ENCODE measurements at places on chromosomes 1 and 21.

GRCh38 chr1:189409774-189410173, 1067.9 kb downstream of the BRINP3 start:
- DNase-seq, result no peak

DNA sequence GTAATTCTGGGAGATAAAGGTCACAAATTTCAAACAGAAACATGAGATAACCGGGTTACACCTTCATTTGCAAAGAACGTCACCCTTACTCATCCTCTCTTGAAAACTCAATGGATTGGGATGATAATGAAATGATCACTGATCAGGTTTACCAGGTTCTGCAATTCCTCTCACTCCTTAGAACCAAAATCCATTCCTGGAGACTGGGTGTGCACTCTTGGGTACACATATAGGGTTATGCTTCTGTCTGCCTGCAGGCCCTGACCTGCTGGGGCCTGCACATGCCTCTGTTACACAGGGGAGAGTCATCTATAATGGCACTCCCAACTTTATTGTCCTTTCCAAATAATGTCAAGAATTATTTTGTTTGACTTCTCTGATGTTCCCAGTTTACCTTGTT, 8.3 kb downstream of the SUSD4 start:
- no peak for DNase-seq

DNA sequence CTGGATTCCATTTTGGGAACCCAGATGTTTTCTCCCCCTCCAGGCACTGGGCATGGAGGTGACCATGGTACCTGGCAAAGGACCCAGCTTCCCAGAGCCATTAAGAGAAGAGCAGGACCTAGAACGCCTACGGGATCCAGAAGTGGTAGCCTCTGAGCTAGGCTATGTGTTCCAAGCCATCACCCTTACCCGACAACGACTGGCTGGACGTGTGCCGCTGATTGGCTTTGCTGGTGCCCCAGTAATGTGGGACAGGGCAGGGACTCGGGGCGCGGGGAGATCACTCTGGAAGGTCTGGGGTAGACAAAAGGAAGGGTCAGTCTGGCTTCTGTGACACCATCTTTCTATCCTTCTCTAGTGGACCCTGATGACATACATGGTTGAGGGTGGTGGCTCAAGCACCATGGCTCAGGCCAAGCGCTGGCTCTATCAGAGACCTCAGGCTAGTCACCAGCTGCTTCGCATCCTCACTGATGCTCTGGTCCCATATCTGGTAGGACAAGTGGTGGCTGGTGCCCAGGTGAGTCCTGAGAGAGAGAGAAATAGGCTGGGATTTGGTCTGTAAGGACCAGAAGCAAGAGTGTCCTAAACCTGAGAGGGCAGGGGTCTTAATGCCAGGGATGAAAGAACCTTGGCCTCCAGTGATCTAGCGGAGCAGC, 1.6 kb downstream of the UROD start:
- no peak for DNase-seq

DNA sequence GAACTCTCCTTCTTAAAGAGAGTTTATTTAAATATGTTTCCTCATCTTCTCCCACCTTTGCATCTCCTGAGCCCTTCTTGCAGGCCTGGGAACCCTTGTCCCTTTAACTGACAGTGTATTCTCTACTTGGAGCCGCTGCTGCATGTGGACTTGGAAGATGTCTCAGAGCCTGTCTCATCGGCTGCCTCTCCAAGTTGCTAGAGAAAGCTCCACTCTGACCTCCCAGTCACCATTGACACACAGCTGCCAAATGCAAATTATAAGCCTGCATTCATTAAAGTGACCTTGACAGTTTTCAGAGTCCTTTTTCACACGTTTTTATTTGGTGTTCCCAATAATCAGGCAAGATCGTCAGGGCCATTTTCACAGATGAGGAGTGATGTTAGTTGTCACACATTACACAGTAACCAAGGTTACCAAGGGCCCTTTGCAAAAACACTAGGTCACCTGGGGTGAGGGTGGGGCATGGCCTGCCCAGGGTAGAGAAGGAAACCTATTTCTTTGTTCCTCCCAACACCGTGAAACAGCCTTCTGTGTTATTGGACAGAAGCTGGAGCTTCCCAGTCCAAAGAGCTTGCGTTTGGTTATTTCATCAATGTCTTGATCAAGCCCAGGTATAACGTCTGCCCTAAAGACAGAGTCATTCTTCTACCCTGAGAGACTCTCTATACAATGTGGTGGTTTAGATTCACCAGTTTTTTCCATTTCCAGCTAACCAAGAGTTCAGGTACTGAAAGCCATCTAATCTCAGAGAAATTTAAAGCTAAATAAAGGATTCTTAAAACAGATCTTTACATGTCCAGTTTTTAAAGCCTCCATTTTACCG, 164.1 kb downstream of the GALNT2 start:
- DNase-seq, result no peak

DNA sequence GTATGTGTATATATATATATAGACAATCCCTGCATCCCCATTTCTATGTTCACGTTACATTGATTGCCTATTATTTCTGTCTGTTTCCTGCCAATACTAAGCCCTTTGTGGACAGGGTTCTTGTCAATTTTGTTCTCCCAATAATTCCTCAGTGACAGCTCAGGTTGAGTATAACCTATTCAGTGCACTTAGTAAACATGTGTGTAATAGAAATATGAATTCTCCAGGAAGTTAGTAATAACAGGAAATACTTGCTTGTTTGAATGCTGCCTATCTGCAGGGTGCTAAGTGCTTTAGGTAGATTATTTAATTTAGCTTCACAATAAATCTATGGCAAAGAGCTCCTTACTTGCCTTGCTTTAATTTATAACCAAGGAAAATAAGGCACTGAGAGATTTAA, 52.8 kb upstream of the PTGFR start:
- DNase-seq, result no peak

DNA sequence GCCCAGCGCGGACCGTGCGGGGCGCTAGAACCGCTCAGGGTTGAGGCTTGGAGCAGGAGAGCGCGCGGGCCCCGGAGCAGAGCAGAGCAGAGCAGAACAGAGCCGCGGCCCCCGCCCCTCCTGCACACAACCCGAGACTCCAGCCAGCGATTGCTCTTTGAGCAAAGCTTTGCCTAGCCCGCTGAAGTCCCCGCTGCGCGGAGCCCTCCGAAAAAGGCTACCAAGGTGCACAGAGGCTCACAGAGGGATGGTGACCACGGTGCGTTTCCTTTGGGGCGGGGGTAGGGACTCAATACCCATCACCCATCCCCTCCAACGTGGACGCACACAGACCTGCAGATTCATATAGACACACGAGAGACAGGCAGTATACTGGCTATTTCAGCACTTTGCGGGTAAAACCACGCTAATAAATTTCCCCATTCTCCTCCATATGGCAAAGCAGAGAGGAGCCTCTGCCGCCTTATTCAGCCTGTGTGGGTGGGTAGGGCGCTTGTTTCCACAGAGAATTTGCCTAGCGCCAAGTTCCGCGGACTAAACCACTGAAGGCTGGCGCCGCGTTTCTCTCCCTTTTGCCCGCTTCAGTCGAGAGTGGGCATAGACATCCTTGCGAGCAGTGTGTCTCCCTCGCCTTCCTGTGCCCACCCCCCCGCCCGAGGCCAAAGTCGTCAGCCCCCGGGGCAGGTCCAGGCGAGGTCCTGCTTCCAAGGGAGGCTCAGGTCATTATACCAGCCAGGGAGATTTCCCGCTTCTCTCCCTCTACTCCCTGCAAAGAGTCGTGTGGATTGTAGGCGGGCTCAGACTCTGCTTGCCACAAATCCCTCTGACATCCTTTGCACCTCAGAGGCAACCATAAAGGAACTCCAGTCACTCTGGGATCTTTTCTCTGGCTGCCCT, 8.5 kb downstream of the HLX start:
- DNase-seq, result peak; percentile 68

GRCh38 chr1:95584315-95584714, 350.3 kb downstream of the RWDD3 start:
- no peak for DNase-seq

- peak; percentile 36 for DNase-seq
Measured at GRCh38 chr1:229863651-229864545, 203.1 kb upstream of the GALNT2 start.

- DNase-seq, result no peak
Measured at GRCh38 chr1:162196387-162196786, 126.9 kb downstream of the NOS1AP start.

GRCh38 chr1:187047298-187047697, 218.5 kb downstream of the PLA2G4A start:
- no peak for DNase-seq

GRCh38 chr1:5961601-5962000, 30.6 kb downstream of the NPHP4 start:
- DNase-seq, result no peak

DNA sequence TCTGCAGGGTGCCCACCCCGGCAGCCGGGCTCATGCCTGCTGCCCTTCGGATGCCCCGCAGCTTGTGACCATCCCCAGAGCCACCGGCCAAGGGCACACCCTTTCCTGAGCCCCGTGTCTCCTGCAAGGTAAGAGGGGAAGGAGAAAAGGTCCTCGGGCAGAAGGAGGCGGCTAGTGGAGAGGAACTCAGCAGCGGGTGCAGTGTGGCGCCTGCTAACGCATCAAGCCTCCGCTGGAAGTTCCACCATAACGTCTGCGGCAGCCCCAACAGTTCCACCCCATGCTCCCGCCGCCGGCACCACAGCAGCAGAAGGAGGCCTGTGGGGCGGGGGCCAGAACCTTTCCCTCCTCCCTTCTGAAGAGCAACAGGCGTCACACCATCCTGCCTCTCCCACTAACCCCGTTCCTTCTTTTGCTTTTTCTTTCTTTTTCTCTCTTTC, 990 bp downstream of the VWA5B1 start:
- DNase-seq, result no peak

DNA sequence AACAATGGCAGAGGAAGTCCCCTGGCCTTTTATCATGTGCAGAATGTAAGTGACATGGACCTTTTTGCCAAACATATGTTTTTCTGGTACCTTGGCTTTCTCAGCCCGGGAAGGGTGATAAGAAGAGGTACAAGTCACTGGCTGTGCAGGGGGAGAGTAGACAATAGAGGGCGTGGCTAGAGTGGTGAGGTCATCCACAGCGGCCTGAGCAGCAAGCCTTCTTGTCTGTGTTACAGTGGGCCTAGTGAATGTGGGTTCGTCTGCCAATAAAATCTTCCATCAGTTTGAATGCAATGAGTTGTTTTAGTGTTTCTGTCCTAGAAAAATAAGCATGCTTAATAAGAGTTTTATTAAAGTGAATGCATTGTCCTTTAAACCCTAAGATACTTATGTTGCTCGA, 59.0 kb upstream of the PGD start:
- DNase-seq, result peak; percentile 48

- no peak for DNase-seq
Measured at GRCh38 chr1:245880754-245881403, 626.2 kb downstream of the SMYD3 start.

GRCh38 chr1:25017436-25018109, 87.5 kb upstream of the RUNX3 start:
- DNase-seq, result no peak

DNA sequence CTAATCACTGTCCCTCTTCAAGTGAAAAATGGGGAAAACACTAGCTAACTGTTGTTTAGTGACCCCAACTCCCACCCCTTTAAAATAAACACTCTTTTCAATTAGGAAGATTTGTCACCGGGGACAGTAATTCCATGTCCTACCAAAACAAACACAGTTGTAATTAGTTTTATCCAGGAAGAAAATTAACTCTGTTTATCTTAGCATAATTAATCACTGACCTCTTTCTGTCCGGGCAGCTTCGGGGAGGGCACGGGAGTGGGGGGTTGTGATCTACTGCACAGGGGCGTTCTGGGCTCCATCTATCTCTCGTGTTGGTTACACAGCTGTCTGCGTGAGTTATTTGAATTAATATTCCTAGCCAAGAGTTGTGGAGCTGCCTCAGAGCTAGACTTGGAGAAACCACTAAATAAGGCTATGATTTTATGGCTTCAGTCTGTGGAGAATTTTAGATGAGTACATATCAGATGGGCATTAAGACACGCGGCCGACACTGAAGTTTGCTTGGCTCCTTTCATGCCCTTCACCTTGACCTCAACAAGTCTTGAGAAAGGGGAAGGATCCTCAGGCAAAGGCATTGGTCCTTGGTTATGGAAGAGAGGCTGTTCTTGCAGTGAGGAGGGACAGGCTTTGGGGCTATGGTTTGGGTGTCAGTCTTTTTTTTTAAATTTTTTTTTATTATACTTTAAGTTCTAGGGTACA, 102.0 kb upstream of the TRABD2B start:
- DNase-seq, result no peak

DNA sequence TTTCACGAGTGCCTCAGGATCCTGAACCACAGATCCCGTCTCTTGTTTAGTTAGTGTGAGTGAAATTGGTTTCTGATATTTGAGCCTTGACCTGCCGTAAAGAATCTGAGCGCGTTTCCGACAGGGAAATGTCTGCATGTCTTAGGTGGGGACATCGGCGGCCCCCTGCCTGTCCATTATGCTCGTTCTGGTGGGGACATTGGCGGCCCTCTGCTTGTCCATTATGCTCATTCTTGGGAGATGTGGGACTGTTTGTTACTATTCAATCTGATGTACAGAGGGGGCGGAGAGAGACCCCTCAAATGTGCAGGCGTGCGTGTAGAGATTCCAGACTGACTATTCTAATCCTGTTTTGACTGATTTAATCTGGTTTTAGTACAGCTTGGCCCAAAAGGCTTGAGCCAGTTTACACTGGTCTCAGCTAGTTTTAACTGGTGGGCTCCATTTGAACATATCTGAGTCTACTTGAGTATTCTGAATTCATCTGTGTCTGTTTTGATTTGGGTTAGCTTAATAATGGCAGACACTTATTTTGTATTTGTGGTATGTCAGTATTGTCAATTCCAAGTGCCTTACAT, 6.6 kb upstream of the TINAGL1 start:
- no peak for DNase-seq

- peak; percentile 25 for DNase-seq
Measured at GRCh38 chr1:1205769-1206375, 520 bp downstream of the TNFRSF18 start.

Measured in right hindlimb (tissue), 1 donor.